ENCODE measurements at places on chromosomes 12 and 14. TPM values are rescaled to one million over a fixed set of nuclear protein-coding genes. Genes with fewer than 3 reads are reported as not detected.

Gene HOXC4
- polyA plus RNA-seq = 2.3 TPM

Gene GZMH
- 24.2 TPM for polyA plus RNA-seq

Gene SMCO2
- not detected for polyA plus RNA-seq

Gene ADAMTS20
- not detected for polyA plus RNA-seq

Gene B4GALNT3
- 0.89 TPM for polyA plus RNA-seq

Gene POTEG
- not detected for polyA plus RNA-seq

Gene C12orf42
- polyA plus RNA-seq = 25.4 TPM

Gene PLEKHD1
- polyA plus RNA-seq = 0.11 TPM

Gene TSHR
- polyA plus RNA-seq = not detected

Gene TRIM9
- polyA plus RNA-seq = 0.09 TPM

Gene ACOT6
- polyA plus RNA-seq = not detected

Gene RTN1
- polyA plus RNA-seq = 0.24 TPM

Gene PTCSC3
- polyA plus RNA-seq = not detected

Gene RD3L
- not detected for polyA plus RNA-seq

Gene ZBTB39
- 3.2 TPM for polyA plus RNA-seq

Gene RNASE3
- not detected for polyA plus RNA-seq

Gene FSCB
- polyA plus RNA-seq = not detected

Gene POU6F1
- 3.2 TPM for polyA plus RNA-seq

Gene RPL10L
- not detected for polyA plus RNA-seq

Gene NELL2
- polyA plus RNA-seq = 5.2 TPM

Gene SIX4
- not detected for polyA plus RNA-seq

Gene PTPRO
- 9.4 TPM for polyA plus RNA-seq

Gene ARID2
- polyA plus RNA-seq = 6.2 TPM

Gene INHBC
- not detected for polyA plus RNA-seq

Gene CCDC196
- not detected for polyA plus RNA-seq

Gene HVCN1
- polyA plus RNA-seq = 441 TPM

Gene RND1
- polyA plus RNA-seq = 2.6 TPM

Gene TAS2R8
- polyA plus RNA-seq = not detected

Gene VDR
- polyA plus RNA-seq = 0.61 TPM

Gene GLS2
- 3.8 TPM for polyA plus RNA-seq

Gene SLC16A7
- polyA plus RNA-seq = 13.8 TPM

Gene DMAC2L
- polyA plus RNA-seq = 25.3 TPM

Gene ATL1
- 4.1 TPM for polyA plus RNA-seq

Gene RNU4-1
- polyA plus RNA-seq = not detected

Gene YY1
- 17.7 TPM for polyA plus RNA-seq

Gene LMO3
- polyA plus RNA-seq = not detected

Gene TBC1D30
- polyA plus RNA-seq = not detected

Gene CBLN3
- polyA plus RNA-seq = 2.9 TPM

Gene C14orf180
- not detected for polyA plus RNA-seq
